ENCODE measurements at places on chromosomes 6 and 20.

GRCh38 chr6:170206317-170206621 is 84.6 kb downstream of the DLL1 start:
- no peak for DNase-seq

GRCh38 chr6:76166297-76166696 is 93.8 kb upstream of the IMPG1 start:
- DNase-seq: no peak

DNA sequence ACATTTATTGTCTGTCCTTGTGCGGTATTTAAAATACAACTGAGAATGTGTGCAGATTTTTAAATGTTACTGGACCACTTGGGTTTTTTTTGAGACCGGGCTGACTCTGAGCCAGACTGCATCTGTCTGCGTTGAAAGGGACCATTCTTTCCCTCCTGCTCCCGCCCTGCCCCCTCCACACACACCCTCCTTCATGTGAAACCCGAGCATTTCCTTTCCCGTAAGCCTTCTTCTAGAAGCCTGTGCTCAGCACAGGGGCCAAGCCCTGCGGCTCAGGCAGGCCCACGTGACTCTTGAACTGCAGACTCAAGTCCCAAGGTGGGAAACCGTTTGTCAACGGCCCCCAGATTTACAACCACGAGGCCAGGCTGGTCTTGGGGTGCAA is 82.7 kb upstream of the FOXC1 start:
- DNase-seq: peak; percentile 44

GRCh38 chr20:17473659-17474058 is 57.5 kb downstream of the BFSP1 start:
- no peak for DNase-seq

Data from activated CD4-positive, alpha-beta T cell treated with anti-CD3 and anti-CD28 coated beads, Interleukin-2, Interleukin-4, amounts not matched to agents 100 ng/mL and 50 ng/mL, durations not matched to agents 16 hours and 8 hours (primary cell).